Testis (tissue), 5 donors: ENCODE measurements at places on chromosomes 1 and 21. TPM values are rescaled to one million over a fixed set of nuclear protein-coding genes. Genes with fewer than 3 reads are reported as not detected.
A peak's percentile ranks its signal among the peaks of the same experiment; 100 is the strongest.

- peak; percentile 5 for DNase-seq
Measured at GRCh38 chr1:41626146-41626545, 141.7 kb upstream of the EDN2 start.

GRCh38 chr1:197367627-197368026, 99.6 kb downstream of the CRB1 start:
- DNase-seq: peak; percentile 71

GRCh38 chr1:13799502-13800283, 99.7 kb downstream of the PRDM2 start:
- DNase-seq: no peak

DNA sequence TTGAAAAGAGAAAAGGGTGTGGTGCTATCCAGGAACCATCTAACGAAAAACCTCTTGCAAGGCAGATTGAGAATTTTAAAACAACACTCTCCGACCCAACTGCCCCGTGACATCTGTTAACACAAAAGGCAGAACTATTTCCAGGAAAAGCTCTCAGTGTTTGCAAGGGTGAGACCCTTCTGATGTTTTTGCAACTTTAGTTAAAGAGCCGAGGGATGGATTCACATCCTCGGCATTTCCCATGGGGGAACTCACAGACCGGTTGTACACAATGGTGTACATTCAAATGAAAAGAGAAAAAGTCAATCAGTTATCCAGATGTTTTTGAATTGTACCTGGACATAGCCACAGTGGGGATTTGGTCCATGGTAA, 120.0 kb downstream of the NGF start:
- DNase-seq: no peak

GRCh38 chr1:14627608-14628489, 29.4 kb downstream of the KAZN start:
- no peak for DNase-seq

RGS1 gene
- 17.2 TPM for total RNA-seq

- peak; percentile 21 for DNase-seq
Measured at GRCh38 chr1:160752924-160753323, 13.9 kb downstream of the SLAMF7 start.
